ENCODE measurements at places on chromosomes 2 and 18.

- no peak for DNase-seq
Observed at GRCh38 chr2:64303250-64303649, 150.7 kb upstream of the LGALSL start.

- DNase-seq, result no peak
Observed at GRCh38 chr2:17912266-17912691, 33.8 kb downstream of the KCNS3 start.

DNA sequence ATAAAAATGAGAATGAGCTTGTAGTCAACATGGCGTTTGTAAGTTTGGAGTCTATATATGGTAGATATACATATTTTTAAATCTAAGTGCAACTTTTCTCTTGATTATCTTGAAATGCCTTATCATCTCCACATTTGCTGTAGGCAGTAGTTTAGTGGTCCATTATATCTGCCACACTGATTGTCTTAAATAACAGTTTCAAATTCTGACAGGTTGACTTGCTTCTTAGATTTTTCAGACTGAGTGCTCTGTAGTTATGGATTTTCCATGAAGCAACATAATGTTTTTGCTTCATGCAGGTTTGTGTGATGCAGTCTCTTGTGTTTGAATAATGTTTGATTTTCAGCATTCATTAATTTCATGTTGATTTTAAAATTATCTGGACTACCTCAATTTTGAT, 12.3 kb downstream of the PARD3B start:
- no peak for DNase-seq

DNA sequence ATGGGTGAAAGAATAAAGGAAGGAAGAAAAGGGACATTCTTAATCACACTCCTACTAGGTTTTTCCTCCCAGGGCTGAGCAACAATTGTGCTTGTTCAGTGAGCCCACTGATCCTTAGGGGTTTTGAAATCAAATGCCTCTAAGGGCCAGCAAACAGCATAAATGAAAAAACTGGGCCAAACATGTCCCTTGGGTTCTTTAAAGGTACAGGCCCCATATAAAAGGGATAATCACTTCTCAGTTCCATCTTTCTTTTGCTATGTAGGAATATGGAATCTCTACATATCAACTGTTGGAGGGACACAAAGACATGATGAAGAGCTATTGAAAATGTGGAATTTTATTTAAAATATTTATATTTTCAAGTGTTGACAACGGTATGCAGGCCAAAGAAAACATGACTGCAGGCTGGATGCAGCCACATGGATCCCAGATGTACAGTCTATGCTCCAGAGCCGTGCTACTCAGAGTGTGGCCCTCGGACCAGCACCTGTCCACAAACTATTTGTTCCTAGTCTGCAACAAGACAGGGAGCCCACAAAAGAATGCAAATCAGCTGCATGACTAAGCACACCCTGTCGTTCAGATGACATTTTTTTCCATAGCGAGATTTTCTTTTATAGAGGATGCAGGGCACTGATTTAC, 110.0 kb downstream of the CDH20 start:
- no peak for DNase-seq

GRCh38 chr2:152490686-152491455, 155.9 kb downstream of the FMNL2 start:
- DNase-seq, result no peak

GRCh38 chr2:49978341-49978740, 824.0 kb upstream of the FSHR start:
- DNase-seq, result no peak

- DNase-seq, result no peak
Observed at GRCh38 chr2:172896661-172897081, 161.0 kb downstream of the RAPGEF4 start.

- no peak for DNase-seq
Observed at GRCh38 chr2:62178741-62179271, 17.1 kb upstream of the B3GNT2 start.

DNA sequence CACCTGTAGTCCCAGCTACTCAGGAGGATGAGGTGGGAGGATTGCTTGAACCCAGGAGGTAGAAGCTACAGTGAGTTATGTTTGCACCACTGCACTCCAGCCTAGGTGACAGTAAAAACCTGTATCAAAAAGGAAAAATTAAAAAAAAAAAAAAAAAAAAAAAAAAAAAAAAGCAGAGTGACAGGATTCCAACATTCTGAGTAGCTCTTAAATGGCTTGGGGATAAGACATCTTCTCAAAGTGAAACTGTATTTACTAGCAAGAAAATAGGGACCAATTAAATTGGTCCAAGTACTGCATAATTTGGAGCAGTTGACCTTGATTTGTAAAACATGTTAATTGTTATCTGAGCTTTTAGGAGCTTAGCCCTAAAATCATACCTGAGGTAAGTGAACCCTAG, 65.7 kb upstream of the TMEM247 start:
- no peak for DNase-seq

GRCh38 chr2:58853420-58853819, 612.3 kb upstream of the FANCL start:
- no peak for DNase-seq

DNA sequence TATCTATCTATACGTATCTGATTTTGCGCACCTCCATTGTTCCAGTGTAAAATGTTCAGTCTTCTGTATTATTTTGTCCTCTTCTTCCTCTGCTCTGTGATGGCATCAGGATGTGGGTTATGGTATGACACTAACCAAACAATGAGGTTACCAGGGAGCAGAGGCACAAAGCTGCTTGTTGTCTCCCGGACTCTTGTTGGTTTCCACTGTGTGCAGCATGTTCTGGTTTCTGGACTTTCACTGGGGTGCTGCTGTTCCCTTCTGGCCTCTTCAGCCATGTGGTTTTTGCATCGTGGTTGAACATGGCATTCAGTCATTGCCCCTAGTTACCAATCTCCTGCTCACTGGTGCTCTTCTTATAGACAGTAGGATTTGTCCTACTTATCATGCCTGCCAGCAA, 665.9 kb downstream of the CBLN2 start:
- DNase-seq, result no peak

- no peak for DNase-seq
Observed at GRCh38 chr2:108621687-108622681, 87.7 kb downstream of the LIMS1 start.

DNA sequence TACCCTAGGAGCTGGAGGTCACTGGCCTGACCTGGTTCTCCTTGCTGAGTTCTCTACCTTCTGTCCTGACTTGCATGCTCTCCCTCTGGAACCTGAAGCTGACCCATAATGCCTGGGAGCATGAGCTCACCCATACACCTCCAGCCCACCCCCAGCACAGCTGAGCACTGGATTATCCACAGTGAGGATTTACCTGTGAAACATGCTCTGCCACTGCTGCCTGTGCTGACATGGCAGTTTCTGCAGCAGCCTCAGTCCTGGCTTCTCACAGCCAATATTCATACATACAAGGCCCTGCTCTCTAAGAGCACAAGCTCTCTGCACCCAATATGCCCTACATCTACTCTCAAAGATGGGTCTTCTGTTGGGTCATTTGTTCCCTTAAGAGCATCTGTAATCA, 5.0 kb downstream of the CXCR2 start:
- DNase-seq, result no peak

GRCh38 chr2:228590681-228591080, 409.2 kb upstream of the SPHKAP start:
- DNase-seq, result no peak

Measured in stimulated activated CD4-positive, alpha-beta T cell treated with anti-CD3 and anti-CD28 coated beads, Interleukin-4, amount 100 ng/mL, for 4 hours (primary cell).